ENCODE measurements at places on chromosomes 1 and 21.

GRCh38 chr1:6180707-6181311 lies 688 bp upstream of the CHD5 start:
- DNase-seq: no peak

GRCh38 chr1:223364685-223365382 lies 858 bp upstream of the SUSD4 start:
- no peak for DNase-seq

GRCh38 chr1:59976194-59977074 lies 49.9 kb upstream of the CYP2J2 start:
- DNase-seq: no peak

DNA sequence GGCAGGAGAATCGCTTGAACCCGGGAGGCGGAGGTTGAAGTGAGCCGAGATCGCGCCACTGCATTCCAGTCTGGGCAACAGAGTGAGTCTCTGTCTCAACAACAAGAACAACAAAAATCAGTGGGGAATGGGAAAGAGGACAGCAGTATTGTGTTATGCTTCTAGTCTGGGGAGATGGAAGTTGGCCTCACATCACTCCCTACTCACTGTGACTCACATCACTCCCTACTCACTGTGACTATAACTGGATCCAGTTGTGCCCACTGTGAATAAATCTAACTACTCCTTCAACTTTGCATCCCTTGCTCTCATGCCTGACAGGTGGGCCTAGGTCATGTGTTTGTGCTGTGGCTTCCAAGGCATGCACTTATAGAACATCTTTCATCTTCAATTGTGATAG lies 285.4 kb upstream of the USP24 start:
- DNase-seq: no peak

- DNase-seq: no peak
Measured at GRCh38 chr1:47713333-47713953, 275.6 kb downstream of the FOXD2 start.

- no peak for DNase-seq
Measured at GRCh38 chr21:37060296-37060695, 12.6 kb downstream of the PIGP start.

DNA sequence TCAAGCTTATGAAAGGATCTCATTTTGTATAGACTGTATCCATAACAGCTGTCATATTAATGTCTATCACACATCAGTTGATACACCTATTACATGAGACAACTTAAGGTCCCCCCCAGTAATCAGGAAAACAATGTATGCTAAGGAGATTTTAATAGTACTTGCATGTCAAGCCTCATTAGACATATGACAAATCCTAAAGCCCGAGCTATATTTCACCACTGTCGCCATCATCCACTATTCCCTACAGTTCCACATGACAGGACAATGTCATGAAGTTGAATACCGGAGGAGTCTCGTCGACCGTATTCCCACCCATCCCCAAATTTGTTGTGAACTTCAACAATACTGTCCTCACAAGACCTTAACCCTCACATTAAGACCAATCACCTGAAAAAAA lies 3.4 kb downstream of the HMGN1 start:
- no peak for DNase-seq

DNA sequence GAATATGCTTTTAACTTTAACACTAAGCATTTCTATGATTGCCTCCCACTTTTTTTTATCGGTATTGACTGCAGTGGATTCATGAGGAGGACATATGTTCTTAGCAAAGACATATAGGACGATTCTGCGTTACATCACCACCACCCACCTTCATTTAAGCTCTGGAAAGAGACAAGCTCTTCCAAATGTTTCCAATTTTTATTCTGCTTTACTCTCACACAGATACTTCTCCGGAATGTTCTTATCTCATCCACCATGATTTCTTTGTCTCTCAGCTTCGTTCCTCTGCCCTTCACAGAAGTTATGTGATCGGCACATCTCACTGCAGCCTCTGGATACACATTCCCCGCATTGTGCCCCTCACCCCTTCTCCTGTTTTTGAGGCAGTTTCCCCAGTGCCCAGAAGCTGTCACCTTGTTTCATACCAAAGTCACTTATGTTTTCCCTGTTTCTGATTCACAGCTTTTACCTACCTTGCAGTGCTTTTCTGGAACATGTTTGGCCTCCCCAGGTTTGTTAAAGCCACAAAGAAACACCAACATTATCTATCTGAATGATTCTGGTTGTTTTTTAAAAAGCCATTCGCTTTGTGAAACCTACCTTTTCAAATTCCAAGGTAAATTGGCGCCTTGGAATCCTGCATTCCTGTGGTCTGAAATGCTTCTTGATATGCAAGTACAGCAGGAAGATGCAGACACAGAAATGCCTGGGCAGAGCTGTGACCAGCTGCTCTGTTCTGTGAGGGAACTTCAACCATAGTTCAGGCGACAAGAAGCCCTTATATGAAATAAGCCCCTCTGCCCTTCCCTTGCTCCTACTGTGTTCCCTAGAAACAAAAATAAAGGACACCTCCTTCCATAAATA lies 1020.2 kb downstream of the TTLL7 start:
- DNase-seq: no peak

GRCh38 chr1:17265162-17265561 lies 16.3 kb downstream of the PADI3 start:
- DNase-seq: no peak
